Sigmoid colon (tissue), 7 donors: ENCODE measurements at places on chromosomes 2 and 18.

- DNase-seq = no peak
Observed at GRCh38 chr2:237452861-237453260, 34.2 kb upstream of the MLPH start.

- no peak for DNase-seq
Observed at GRCh38 chr18:32213693-32214092, 23.9 kb downstream of the MEP1B start.

- no peak for DNase-seq
Observed at GRCh38 chr18:424071-424661, 76.3 kb downstream of the COLEC12 start.

DNA sequence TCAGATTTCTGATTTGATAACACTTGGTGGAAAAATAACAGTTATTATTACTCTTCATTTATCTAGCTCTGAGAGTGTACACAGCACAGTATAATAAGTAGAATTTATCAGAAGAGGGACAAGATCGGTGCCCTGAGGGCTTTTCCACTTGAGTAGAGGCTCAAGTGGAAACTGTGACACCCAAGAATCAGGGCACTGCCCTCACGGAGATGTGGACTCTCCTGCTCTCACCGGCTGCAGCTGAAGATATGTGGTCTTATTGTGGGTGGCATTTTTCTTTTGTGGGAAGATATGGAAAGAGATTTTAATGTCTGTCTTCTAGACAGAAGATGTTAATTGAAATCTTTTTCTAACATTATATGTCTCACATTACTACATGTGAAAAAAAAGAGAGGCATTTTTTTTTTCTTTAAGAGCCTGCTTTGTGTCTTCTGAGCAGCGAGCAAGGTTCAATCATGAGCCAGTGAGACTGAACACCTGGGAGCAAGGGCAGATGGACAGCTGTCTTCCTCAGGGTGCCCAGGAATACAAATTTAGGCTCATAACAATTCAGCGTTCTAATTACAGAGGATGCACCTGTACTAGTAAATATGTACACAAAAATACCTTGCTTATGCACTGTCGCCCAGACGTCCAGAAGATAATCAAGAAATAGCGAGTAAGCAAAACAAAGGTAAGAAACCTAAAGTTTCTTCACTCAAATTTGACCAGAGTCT lies 1098.2 kb upstream of the FANCL start:
- DNase-seq = no peak

DNA sequence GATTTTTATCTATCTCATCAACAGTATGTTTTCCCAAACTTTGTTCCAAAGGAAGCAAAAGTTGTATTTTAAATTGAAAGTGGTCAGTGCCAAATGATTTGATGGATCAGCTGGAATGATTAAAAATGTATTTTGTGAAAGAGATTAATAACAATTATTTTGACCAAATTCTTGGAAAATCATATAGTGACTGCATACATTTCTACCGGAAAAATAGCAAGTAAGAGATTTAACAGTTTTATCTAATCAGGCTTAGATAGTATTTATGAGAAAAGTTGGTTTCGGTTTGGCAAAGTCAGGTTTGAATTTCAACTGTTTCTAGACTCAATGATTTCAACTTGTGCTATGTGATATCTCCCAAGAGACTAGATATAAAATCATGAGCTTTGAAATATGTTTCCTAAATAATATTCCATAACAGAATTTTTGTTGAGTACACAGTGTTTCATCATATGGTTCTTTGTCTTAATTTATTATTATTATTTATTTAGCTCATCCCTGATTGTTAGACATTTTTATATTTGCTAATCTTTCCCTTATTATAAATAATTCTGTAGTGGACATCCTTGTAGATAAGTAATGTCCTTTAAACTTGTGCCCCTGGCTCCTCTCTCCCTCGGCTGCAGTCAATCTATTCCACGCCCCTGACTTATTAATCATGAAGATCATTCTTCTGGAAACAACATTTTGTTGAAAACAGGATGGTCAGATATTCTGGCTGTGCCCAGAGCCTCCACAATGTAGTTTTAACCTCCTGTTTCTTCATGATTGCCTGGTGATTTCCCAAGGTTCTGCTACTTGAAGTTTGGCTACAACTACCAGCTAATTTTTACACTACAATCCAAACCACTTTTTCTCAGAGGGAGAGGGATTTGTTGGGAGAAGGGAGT lies 520.7 kb upstream of the TCF4 start:
- no peak for DNase-seq

DNA sequence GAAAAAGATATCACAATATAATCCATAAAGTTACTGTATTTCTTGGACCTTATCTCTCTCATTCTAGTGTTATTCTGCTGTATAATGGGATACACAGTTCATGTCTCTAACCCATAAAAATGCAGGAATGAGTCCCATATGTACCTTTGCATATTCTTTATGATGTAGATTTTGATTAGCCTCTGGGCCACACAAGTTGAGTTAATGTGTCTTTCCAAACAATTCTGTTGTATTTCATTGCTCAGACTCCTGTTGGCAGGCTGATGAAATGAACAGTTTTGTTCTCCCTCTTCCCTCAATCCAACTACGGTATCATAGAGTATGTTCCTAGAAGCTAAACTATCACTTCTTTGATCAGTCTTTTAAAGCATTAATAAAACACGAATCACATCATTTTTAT lies 113.2 kb upstream of the SATB2 start:
- no peak for DNase-seq

DNA sequence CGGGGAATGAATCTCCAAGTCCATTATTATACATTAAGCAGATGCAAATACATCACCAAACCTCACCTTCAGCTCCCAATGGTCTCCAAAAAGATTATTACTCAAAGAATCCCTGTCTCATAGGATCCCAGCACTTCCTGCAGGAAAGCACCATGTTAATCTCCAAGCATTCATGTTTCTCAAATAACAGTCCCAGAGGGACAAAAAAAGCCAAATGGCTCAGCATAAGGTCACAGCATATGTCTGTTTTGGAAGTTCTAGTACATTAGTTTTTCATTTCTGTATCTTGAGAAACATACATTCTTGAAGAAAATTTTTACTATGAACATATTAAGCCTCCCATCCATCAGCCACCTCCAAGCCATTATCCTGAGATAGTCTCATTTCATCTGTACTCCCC lies 103.3 kb downstream of the METTL4 start:
- DNase-seq = no peak

- no peak for DNase-seq
Observed at GRCh38 chr2:112087346-112088020, 32.4 kb downstream of the TMEM87B start.

- no peak for DNase-seq
Observed at GRCh38 chr2:129698593-129698992, 280.9 kb upstream of the RAB6C start.

GRCh38 chr2:31038385-31038784 lies 99.9 kb downstream of the GALNT14 start:
- no peak for DNase-seq

DNA sequence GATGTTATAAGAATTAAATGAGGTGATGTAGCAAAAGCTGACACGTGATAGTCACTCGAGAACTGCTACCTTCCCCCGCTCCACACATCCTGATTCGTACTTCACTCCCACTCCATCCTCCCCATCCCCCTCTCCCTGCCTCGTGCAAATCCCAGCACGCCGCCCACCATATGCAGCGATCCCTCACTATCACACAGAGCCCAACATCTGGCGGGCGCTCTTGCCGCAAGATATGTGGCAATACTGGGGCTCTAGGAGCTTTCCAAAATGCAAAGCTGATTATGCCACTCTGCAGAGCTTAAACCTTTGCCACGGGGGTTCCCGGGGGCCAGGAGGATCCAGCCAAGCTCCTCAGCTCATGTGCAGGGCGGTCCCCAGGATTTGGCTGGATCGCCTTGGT lies 37.4 kb downstream of the DNMT3A start:
- DNase-seq = no peak

DNA sequence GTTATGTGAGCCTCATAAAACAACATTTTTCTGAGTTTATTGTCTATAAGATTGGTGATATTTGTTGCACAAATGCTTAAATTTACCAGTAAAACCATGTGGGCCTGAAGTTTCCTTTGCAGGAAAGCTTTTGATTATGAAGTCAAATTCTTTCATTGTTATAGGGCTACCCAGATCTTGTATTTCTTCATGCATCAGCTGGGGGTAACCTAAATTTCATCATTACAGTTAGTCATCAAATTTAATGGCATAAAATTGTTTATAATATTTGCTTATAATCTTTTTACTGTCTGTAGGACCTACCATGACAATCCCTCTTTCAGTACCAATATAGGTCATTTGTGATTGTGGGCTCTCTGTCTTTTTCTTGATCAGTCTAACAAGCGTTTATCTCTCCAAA lies 47.8 kb downstream of the SMAD2 start:
- no peak for DNase-seq

DNA sequence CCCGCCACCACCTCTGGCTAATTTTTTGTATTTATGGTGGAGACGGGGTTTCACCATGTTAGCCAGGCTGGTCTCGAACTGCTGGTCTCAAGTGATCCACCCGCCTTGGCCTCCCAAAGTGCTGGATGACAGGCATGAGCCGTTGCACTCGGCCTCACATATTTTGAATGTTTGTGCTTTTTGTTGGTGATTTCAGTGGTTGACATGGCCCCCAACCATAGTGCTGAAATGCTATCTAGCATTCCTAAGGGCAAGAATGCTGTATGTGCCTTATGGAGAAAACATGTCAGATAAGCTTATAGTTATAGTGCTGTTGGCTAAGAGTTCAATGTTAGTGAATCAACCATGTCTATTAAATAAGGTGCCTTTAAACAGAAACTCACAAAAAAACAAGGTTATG lies 8.9 kb downstream of the ZAP70 start:
- DNase-seq = no peak

GRCh38 chr18:74528478-74528877 lies 5.8 kb upstream of the CNDP1 start:
- no peak for DNase-seq

GRCh38 chr2:117537032-117537431 lies 277.5 kb upstream of the DDX18 start:
- DNase-seq = no peak

DNA sequence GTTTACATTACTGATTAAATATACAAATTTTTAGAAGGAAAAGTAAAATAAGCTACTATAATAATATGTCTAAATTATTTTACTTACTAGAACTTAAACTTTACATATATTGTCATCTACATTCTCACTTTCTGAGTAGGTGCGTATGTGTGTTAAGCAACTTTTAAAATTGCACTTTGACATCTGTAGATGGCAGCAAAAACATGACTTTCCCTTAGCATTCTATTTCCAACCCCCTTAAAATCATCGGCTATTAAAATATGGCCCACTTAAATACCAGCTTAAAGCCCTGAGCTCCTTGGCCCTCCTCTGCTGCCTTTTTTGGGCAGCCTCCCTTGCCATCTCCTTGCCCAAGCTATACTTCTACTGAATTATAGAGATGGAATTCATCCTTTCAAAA lies 78.0 kb downstream of the UPP2 start:
- DNase-seq = no peak

- DNase-seq = no peak
Observed at GRCh38 chr2:232901736-232902578, 31.9 kb downstream of the SNORC start.

GRCh38 chr2:43221124-43221762 lies 5.2 kb downstream of the ZFP36L2 start:
- DNase-seq = peak; percentile 92

DNA sequence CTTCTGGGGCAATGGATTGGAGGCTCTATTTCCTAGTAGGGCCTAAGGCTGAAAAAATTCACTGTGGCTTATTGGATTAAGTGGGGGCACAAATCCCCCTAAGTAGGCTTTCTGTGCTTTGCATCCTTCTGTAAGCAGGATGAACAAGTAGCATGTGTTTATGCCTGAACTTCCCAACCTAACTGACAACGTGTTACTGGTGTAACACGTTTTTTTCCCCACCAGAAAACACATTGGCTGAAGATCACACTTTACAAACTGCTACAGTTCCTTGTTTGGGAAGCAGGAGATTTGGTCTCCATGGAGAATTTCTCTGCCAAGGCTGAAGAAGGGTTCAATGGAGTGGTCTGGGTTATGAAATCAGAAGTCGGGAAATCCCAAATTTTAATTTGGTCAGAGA lies 7.2 kb upstream of the ITGA6 start:
- no peak for DNase-seq

- DNase-seq = peak; percentile 34
Observed at GRCh38 chr2:128385365-128385764, 66.7 kb upstream of the HS6ST1 start.

GRCh38 chr2:229340086-229340760 lies 69.1 kb upstream of the PID1 start:
- DNase-seq = no peak

DNA sequence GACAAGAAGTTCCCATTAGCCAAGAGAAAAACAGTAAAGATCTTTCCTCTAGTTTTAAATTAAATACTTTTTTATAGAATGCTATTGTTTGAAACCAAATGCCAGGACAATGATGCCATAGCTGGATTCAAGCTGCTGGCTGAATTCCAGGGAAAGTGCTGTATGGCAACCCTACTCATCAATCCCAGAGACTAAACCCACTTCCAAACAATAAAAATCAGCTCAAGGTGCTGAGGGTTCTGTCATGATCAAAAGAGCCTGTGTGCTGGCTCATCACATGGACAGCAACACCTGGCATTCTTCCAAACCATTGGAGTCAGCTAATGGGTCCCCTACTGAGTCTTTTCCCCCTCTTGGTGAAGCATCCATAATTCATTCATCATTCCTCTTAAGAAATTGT lies 53.7 kb upstream of the PARD3B start:
- DNase-seq = no peak

GRCh38 chr18:24014986-24015638 lies 558 bp downstream of the TTC39C start:
- peak; percentile 74 for DNase-seq

DNA sequence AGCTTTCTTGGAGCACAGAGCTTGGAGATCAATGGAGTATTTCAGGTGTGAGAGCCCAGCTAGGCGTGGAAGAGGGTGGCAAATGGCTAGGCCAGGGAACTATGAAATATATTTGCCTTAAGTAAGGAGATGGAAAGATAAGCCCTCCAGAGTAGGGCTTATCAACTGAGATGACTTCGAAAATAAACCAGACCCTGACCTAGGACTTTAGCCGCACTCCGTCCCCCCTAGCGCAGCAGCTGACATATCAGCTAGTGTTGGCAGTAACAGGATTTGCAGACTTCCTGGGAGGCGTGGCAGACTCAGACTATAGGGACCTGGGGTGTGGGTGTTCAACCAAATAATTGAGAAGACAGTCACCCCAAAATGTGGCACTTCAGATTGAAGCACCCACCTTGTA lies 127.7 kb upstream of the EPAS1 start:
- no peak for DNase-seq

GRCh38 chr2:198297350-198297749 lies 493.0 kb downstream of the PLCL1 start:
- no peak for DNase-seq

DNA sequence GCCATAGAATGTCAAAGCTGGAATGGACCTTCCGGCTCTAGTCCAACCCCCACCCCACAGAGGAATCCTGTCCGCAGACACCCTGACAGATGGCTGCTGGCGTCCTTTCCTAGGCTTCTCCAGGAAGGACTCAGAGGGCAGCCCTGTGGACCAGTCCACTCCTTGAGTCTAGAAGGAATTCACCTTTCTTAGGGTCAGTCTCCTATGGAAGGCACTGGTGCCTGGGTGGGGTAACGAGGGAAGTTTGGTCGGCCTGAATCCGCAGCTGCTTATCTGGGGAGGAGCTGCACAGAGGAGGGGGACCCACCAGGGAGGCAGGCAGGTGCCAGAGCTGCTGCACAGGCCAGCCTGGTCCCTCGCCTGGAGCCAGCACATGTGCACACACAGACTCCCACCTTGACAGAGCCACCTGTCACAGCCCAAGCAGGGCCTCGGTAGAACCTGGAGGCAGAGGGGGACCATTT lies 2.5 kb downstream of the DNMT3A start:
- peak; percentile 75 for DNase-seq

- DNase-seq = peak; percentile 58
Observed at GRCh38 chr2:20623741-20624155, 27.1 kb downstream of the HS1BP3 start.

- peak; percentile 11 for DNase-seq
Observed at GRCh38 chr2:201969241-201969937, 64.3 kb upstream of the FZD7 start.
